ENCODE measurements at places on chromosomes 1 and 21.

- no peak for DNase-seq
Measured at GRCh38 chr1:10881046-10881445, 84.6 kb upstream of the CASZ1 start.

- DNase-seq = no peak
Measured at GRCh38 chr21:42535602-42536171, 22.0 kb downstream of the SLC37A1 start.

DNA sequence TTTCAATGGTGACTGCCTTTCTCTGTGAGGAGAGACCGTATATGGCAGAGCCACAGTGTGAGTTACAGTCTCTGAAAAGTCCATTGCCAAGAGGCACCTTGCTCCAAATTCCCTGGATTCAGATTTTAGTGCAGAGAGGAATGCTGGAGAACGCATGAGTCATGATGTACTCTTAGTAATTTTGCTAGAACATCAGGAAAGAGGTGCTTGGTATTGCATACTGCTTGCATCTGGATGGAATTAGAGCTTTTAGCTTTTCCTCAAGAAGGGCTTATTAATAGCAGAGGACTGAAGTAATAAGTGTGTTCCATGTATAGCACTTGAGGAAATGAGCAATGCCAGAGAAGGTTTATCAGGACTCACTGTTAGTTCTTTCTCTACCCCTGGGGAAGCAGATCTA is 40.5 kb upstream of the AKT3 start:
- no peak for DNase-seq

DNA sequence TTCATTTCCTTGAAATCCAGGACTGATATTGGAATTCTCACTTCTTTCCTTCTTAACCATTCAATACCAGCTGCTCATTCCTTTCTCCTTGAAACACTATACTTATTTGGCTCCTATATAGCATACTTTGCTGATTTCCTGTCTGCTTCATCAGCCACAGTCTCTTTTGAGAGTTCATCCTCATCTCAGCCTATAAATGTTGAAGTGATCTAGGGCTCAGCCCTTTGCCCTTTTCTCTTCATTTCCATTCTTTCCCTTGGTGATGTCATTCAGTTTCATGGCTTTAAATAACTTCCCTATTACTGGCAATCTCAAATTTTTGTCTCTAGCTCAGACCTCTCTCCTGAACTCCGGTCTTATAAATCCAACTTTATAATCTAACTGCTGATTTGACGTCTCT is 24.1 kb upstream of the RABGAP1L start:
- no peak for DNase-seq
